ENCODE measurements at places on chromosomes 11 and 22.

GRCh38 chr22:24525416-24526037, 29.4 kb downstream of the GUCD1 start:
- no peak for DNase-seq

DNA sequence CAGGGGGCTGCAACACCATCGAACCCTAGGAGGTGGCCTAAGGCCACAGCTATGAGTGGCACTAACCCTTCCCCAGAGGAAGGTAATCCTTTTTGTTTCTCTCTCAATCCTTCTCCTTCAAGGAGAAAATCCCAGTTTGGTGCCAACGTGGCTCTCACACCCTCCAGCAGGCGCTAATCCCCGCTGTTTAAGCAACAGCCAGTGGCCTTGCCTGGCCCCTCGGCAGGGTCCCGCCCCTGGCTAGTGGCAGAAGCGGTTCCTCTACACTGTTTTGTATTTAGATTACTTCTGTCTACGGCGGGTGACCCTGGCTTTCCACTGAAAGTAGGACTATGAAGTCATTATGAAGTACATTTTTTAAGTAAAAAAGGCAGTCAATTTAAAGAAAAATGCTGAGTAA, 15.5 kb downstream of the GNAZ start:
- no peak for DNase-seq

DNA sequence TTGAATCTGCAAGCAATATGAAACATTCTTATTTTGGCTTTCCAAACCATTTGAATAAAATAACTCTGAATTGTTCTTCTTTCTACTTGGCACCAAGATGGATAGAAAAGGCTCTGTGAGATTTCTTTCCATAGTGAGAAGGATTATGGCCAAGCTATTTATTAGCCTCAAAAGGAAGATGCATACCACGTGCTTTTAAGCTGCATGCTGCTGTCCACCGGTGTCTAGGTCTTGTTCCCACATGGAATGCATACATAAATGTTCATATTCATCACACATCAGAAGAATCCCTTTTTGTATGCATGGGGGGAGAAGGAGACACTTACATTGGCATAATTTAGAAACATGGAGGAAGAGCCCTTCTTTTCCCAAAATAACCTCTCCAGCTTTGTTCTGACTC, 273.4 kb downstream of the FAM76B start:
- DNase-seq: no peak

- DNase-seq: no peak
Observed at GRCh38 chr11:36214976-36215692, 74.1 kb downstream of the COMMD9 start.

DNA sequence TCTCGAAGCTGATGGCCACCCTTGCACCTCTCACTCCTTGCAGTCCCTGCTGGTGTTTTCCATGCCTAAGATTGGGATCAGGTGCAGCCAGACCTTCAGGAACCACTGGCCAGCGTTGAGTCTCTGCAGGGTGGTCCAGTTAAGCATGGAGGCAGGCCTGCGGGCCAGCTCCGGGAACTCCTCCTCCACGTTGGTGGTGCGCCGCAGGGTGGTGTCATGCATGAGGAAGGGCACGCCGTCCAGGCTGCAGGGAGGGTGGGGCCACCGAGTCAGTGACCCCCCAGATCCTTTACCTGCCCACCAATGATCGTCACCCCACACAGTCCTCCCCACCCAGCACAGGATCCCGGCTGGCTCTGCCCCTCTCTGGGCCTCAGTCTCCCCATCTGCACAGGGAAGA, 10.0 kb upstream of the KLHL35 start:
- no peak for DNase-seq

GRCh38 chr11:62713343-62713742, 5.9 kb downstream of the GNG3 start:
- DNase-seq: no peak

- DNase-seq: peak; percentile 8
Observed at GRCh38 chr11:16226245-16226644, 130.1 kb downstream of the SOX6 start.

DNA sequence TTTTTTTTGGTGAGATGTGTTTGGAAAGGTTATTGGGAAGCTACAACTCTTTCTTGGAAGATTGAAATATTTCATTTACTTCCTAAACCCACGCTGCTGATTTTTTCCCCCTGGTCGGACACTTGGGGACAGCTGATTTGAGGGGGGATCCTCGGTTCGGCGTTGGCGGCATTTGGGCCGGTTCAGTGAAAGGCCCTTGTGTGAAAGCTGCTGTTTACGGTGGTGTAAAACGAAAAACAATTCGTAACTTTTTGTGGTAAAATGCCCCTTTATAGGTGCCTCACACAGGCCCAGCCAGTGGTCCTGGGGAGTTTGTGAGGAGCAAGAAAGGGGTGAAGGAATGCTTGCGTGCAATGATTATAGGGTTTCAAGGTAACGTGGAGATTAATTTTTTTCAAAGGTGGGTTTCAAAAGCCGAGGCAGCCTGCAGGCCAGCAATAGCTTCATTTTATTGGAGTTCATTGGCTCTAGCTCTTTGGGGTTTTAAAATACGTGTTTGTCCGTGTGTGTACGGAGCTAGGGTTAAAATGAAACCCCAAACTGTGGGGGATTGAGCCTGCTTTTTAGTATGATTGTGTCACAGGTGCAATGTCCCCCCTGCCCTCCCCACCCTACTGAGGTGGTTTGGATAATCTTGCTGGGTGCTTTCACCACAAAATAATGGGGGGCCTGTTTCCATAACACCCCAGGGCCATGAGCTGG, 77.2 kb upstream of the PPARA start:
- no peak for DNase-seq

DNA sequence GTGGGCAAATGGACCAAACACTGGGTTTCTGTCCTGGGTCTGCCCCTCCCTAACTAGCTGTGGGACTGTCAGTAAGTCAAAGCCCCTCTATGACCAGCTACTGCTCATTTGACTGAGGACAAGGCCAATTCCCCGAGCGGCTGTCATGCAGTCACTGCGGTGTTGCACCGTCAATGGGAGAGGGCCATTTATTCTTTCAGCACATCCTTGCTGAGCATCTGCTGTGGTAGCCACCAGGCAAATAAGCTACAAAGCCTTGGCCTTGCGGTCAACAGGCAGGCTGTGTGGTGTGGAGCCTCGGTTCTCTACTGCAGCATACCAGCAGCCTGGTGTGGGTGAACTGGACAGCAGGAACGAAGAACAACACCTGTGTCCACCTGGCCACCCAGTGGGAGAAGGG, 25.8 kb upstream of the SERPIND1 start:
- DNase-seq: no peak

All from left kidney (tissue), 8 donors.